IPS DF 6.9 (cell line): ENCODE measurements at places on chromosomes 5 and 9.

- no peaks in the 10 kb centered on the region for H3K27me3 ChIP-seq
- no peaks in the 10 kb centered on the region for H3K36me3 ChIP-seq
- H3K27ac ChIP-seq = no peak overlapping the region
- DNase-seq = no peak
Observed at GRCh38 chr5:178670351-178670885, 43.6 kb upstream of the CLK4 start.

- no peak overlapping the region for H3K27ac ChIP-seq
- H3K4me1 ChIP-seq = no peaks in the 10 kb centered on the region
- no peaks in the 10 kb centered on the region for H3K27me3 ChIP-seq
- DNase-seq = no peak
Observed at GRCh38 chr9:136372561-136373299, 739 bp downstream of the CARD9 start.

DNA sequence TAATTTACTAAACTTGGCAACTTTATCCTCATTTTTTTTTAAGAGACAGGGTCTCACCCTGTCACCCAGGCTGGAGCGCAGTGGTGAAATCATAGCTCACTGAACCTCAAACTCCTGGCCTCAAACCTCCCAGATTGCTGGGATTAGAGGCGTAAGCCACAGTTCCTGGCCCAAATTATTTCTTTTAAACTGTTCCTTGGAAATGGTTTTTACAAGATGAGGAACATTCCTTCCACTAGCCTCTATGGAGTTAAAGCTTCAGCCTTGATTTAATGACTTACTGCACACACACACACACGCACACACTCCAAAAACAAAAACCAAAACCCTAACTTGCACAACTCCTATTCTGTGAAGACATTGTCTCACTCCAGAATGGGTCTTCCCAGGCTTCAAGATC lies 77.2 kb upstream of the TARS1 start:
- H3K27ac ChIP-seq = no peak overlapping the region
- no peaks in the 10 kb centered on the region for H3K4me1 ChIP-seq
- no peak overlapping the region for H3K4me3 ChIP-seq
- no peaks in the 10 kb centered on the region for H3K27me3 ChIP-seq
- H3K36me3 ChIP-seq = no peaks in the 10 kb centered on the region
- DNase-seq = no peak

GRCh38 chr5:149301744-149302380 lies 30.2 kb downstream of the AFAP1L1 start:
- no peak overlapping the region for H3K4me3 ChIP-seq
- no peaks in the 10 kb centered on the region for H3K4me1 ChIP-seq
- no peaks in the 10 kb centered on the region for H3K27me3 ChIP-seq
- DNase-seq = no peak
- no peaks in the 10 kb centered on the region for H3K36me3 ChIP-seq
- no peak overlapping the region for H3K27ac ChIP-seq

GRCh38 chr9:133181561-133181960 lies 17.8 kb upstream of the GBGT1 start:
- no peak for DNase-seq
- H3K4me3 ChIP-seq = no peak overlapping the region
- H3K4me1 ChIP-seq = no peaks in the 10 kb centered on the region
- H3K36me3 ChIP-seq = no peaks in the 10 kb centered on the region

DNA sequence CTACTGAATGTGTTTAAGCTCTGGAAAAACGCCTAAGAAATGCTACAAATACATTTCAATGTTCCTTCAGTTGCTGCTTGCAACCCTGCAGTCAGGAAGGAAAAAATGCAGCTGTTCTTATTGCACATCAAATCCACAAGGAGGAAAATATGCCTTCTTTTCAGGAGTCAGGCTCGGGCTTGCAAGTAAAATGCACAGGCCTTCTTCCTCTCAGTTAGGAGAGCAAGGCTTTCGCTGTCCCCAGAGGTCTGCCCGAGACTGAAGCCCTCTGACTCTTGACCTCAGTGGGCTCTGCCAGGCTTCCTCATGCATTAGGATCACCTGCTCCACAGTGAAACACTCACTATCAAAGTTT lies 899 bp upstream of the SHC3 start:
- H3K4me1 ChIP-seq = no peaks in the 10 kb centered on the region; the same call in 1 of the 2 replicates
- no peak overlapping the region for H3K27ac ChIP-seq
- DNase-seq = no peak
- peak overlapping the region; percentile 27; the same call in 1 of the 2 replicates for H3K4me3 ChIP-seq
- H3K36me3 ChIP-seq = no peaks in the 10 kb centered on the region
- peaks cover 9% of the 10 kb centered on the region for H3K27me3 ChIP-seq

- no peak overlapping the region for H3K4me3 ChIP-seq
- no peak for DNase-seq
- no peaks in the 10 kb centered on the region for H3K4me1 ChIP-seq
- no peak overlapping the region for H3K27ac ChIP-seq
- no peaks in the 10 kb centered on the region for H3K36me3 ChIP-seq
Observed at GRCh38 chr9:90308691-90309090, 333.9 kb downstream of the DIRAS2 start.

GRCh38 chr9:1536522-1537170 lies 478.5 kb upstream of the SMARCA2 start:
- no peaks in the 10 kb centered on the region for H3K4me1 ChIP-seq
- no peaks in the 10 kb centered on the region for H3K27me3 ChIP-seq
- DNase-seq = no peak
- H3K4me3 ChIP-seq = no peak overlapping the region

DNA sequence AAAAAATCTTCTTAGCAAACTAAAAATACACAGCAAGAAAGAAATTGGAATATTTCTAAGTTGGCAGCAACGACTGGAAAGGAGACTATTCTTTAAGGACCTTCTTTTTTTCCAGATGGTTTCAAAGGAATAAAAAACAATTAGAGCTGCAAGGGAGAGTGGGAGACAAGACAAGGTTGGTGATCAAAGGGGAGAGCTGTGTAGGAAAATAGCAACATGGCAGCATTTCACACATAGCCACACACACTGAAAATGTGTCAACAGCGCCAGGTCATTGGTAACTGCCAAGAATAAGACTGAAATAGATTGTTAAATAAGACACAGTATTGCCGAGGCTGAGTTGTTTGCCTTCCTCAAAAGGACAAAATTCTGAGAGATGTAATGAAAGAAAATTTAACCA lies 88.1 kb upstream of the TLE1 start:
- H3K36me3 ChIP-seq = no peaks in the 10 kb centered on the region
- H3K27ac ChIP-seq = no peak overlapping the region
- no peak for DNase-seq
- H3K4me1 ChIP-seq = no peaks in the 10 kb centered on the region

- no peak overlapping the region for H3K4me3 ChIP-seq
- H3K27ac ChIP-seq = no peak overlapping the region
- H3K4me1 ChIP-seq = no peaks in the 10 kb centered on the region
- no peak for DNase-seq
Observed at GRCh38 chr5:15241216-15241821, 258.7 kb upstream of the FBXL7 start.

DNA sequence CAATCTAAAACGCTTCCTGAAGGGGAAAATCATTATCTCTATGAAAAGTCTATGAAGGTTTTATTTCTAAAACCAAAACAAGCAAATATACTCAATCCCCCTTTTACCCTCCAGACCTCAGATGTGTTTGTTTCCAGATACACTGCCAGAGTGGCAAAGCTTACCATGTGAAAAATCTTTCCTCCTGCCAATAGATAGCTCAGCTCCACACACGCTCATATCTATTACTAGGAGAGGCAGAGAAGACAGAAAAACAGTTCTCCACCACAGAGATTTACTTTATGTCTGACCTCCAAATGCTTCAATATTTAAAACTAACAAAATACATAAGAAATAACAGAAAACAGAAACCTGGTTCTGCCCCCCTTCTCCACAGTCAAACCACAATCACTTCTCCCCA lies 7.0 kb downstream of the IRX2 start:
- H3K36me3 ChIP-seq = peaks cover 18% of the 10 kb centered on the region
- no peak overlapping the region for H3K27ac ChIP-seq
- no peak overlapping the region for H3K4me3 ChIP-seq
- no peak for DNase-seq

DNA sequence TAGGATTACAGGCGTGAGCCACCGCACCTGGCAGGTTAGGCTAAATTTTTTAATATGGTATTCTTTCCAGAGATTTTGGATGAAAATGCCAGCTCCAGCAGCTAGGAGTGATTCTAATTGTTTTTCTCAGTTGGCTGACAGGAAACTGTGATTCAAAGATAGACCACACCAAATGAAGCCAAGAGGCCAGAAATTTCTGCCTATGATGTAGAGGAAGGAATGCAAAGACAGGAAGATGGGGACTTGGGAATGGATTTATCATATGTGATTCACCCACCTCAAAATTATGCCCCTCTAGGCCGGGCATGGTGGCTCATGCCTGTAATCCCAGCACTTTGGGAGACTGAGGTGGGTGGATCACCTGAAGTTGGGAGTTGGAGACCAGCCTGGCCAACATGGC lies 53.3 kb downstream of the UGCG start:
- no peak overlapping the region for H3K4me3 ChIP-seq
- no peaks in the 10 kb centered on the region for H3K27me3 ChIP-seq
- DNase-seq = no peak
- no peaks in the 10 kb centered on the region for H3K36me3 ChIP-seq

GRCh38 chr5:152619756-152620155 lies 214.7 kb upstream of the NMUR2 start:
- no peaks in the 10 kb centered on the region for H3K36me3 ChIP-seq
- H3K4me1 ChIP-seq = peaks cover 1% of the 10 kb centered on the region; the same call in 1 of the 2 replicates
- no peak for DNase-seq
- H3K4me3 ChIP-seq = no peak overlapping the region

GRCh38 chr5:145483212-145483611 lies 351.9 kb downstream of the PRELID2 start:
- no peaks in the 10 kb centered on the region for H3K4me1 ChIP-seq
- no peak overlapping the region for H3K27ac ChIP-seq
- H3K27me3 ChIP-seq = no peaks in the 10 kb centered on the region
- no peaks in the 10 kb centered on the region for H3K36me3 ChIP-seq
- DNase-seq = no peak

DNA sequence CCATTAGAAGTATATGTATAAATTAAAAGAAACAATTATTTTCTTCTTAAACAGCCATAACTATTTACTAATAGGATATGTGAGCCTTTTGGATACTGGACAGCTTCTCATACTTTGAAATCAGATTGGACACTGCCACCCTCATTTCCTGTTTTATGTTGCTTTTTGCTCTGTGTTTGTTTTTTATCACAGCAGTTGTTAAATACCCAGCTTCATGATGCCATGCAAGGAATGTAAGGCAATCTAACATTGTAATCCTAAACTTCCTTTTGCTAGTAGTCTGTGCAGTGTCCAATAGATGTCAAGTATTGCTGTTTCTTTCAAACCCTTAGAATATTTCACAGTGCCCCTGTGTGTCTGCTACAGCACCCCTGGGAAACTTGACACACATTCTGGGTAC lies 56.2 kb downstream of the CNTLN start:
- no peak for DNase-seq
- H3K27ac ChIP-seq = no peak overlapping the region
- no peak overlapping the region for H3K4me3 ChIP-seq
- H3K36me3 ChIP-seq = no peaks in the 10 kb centered on the region
- no peaks in the 10 kb centered on the region for H3K27me3 ChIP-seq

DNA sequence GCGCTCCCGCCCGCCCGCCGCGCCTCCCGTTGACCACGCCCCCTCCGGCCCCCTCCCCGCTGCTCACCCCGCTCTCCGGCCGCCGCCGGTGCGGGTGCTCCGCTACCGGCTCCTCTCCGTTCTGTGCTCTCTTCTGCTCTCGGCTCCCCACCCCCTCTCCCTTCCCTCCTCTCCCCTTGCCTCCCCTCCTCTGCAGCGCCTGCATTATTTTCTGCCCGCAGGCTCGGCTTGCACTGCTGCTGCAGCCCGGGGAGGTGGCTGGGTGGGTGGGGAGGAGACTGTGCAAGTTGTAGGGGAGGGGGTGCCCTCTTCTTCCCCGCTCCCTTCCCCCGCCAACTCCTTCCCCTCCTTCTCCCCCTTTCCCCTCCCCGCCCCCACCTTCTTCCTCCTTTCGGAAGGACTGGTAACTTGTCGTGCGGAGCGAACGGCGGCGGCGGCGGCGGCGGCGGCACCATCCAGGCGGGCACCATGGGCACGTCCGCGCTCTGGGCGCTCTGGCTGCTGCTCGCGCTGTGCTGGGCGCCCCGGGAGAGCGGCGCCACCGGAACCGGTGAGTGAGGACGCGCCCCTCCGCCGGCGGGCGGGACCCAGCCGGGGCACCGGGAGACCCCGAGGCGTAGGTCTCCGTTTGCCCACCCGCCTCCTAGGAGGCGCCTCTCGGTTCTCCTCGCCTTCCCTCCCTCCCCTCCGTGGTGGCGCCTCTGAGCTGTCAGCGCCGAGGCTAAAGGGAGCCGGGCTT lies at the start of gene VLDLR:
Gene VLDLR, plus strand, starts transcription at position 66 of the 739 bp plus-strand sequence. Its CDS starts 403 bp downstream, at position 469.
- DNase-seq = no peak
- peaks cover 5% of the 10 kb centered on the region; the same call in 1 of the 2 replicates for H3K4me1 ChIP-seq
- H3K4me3 ChIP-seq = peak within 1 kb of the TSS; percentile 80

GRCh38 chr5:2140501-2141175 lies 257.9 kb upstream of the IRX4 start:
- H3K27me3 ChIP-seq = no peaks in the 10 kb centered on the region
- no peak overlapping the region for H3K27ac ChIP-seq
- DNase-seq = no peak
- no peak overlapping the region for H3K4me3 ChIP-seq
- no peaks in the 10 kb centered on the region for H3K36me3 ChIP-seq
- no peaks in the 10 kb centered on the region for H3K4me1 ChIP-seq

- DNase-seq = no peak
- no peak overlapping the region for H3K27ac ChIP-seq
Observed at GRCh38 chr5:76113103-76113502, 29.9 kb downstream of the SV2C start.

DNA sequence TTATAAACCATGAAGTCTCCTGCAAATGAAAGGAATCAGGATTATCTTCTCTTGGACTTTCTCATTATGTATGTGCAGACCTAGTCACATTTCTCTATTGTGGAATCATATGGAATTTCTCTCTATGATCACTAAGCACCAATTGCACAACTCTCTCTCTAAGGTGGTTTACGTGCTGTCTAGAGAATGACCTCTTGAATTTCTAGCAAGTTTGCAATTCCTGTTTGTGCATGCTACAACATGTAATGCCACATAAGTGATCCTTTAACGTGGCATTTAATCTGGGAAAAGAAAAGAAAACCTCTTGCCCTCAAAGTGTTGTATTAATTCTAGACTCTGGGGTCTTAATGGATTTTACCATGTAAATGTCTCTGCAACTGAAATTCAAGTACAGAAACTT lies 5.0 kb upstream of the PPP2R2B start:
- no peak overlapping the region for H3K4me3 ChIP-seq
- DNase-seq = no peak
- no peaks in the 10 kb centered on the region for H3K4me1 ChIP-seq

DNA sequence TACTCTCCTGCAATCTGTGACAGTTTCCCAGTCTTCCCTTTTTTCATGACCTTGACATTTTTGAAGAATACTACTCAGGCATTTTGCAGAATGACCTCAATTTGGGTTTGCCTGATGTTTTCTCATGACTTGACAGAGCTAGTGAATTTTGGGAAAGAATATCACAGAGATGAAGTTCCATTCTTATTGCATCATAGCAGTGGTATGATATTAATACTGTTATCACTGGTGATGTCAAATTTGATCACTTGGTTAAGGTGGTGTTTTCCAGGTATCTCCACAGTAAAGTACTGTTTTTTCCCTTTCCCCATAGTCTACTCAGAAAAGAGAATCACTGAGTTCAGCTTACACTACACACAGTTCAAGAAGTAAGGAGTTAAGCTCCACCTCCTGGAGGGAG lies 56.2 kb upstream of the XPA start:
- no peak for DNase-seq
- H3K36me3 ChIP-seq = no peaks in the 10 kb centered on the region
- H3K4me1 ChIP-seq = no peaks in the 10 kb centered on the region
- no peak overlapping the region for H3K27ac ChIP-seq
